SK-N-MC (cell line): ENCODE measurements at places on chromosomes 5 and 9.

DNA sequence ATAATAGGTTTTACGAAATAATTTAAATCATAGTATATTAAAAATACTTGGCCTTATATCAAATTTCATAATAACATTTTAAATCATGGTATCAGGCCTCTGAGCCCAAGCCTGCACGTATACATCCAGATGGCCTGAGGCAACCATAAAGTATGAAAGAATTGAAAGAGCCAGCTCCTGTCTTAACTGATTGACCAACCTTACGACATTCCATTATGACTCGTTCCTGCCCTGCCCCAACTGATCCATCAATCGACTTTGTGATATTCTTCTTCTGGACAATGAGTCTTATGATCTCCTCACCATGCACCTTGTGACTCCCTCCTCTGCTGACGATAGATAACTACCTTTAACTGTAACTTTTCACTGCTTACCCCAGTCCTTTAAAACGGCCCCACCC lies 545.0 kb downstream of the MTRR start:
- DNase-seq: no peak

DNA sequence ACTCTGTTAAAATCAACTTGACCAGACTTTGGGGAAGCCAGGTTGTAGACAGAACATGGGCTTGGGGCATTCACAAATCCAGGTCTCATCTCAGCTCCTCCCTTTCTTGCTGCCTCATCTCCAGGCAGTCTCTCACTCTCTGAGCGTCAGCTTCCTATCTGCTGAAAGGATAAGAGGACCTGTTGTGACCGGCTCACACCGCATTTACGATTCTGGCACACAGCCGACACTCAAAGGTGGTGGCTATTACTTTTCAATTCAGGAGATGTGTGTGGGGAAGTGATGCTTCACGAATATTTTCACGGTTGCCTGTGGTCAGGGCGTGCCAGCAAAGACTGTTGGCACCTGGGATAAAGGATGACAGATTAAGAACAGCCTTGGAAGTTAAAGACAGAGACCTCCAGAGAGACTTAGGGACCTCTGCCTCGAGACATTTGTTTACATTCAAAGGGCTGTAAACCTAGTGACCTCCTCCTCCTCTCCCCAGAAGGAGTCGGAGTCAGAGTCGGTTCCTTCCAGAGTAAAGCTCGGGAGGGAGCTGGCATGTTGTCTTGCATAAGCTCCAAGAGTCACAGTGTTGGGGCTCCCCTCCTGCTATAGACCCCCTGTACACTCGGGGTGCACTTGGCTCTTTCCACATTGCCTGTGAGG lies 83.2 kb downstream of the AK8 start:
- no peak for DNase-seq

- no peak for DNase-seq
Measured at GRCh38 chr9:115291841-115292240, 173.9 kb upstream of the TNC start.

- DNase-seq: no peak
Measured at GRCh38 chr9:104779334-104779733, 15.4 kb downstream of the NIPSNAP3B start.

DNA sequence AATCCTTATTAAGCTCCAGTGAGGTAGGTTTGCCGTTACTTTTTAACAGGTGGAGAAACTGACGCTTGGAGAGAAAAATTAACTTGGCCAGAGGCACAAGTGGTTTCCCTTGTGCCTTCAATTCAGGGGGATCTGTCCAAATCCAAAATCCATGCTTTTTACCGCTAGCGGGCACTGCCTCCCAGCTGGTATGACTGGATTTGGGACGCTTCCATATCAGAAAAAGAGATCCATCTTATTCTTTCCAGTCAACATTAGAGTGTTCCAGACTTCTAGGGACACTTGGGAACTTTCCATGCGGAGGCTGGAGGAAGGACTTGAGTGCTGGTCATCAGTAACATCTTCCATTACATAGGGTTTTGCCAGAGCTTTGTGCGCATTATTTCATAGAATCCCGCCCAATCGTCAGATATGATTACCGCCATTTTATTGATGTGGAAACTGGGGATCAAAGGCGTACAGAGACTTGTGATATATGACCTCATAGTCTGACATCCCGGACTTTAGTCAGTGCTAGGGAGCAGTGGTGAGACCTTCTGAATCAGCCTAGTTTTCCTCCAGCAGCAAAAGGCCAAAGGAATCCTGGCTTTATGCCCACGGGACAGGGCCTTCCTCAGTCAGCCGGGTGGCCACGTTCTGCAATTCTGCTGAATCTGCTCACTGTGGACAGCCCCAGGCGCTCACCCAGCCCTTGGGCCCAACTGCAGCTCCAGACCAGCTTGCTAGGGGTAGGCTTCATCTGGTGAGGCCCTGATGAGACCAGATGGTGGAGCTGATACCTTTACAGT lies 1.1 kb upstream of the GNPDA1 start:
- no peak for DNase-seq

DNA sequence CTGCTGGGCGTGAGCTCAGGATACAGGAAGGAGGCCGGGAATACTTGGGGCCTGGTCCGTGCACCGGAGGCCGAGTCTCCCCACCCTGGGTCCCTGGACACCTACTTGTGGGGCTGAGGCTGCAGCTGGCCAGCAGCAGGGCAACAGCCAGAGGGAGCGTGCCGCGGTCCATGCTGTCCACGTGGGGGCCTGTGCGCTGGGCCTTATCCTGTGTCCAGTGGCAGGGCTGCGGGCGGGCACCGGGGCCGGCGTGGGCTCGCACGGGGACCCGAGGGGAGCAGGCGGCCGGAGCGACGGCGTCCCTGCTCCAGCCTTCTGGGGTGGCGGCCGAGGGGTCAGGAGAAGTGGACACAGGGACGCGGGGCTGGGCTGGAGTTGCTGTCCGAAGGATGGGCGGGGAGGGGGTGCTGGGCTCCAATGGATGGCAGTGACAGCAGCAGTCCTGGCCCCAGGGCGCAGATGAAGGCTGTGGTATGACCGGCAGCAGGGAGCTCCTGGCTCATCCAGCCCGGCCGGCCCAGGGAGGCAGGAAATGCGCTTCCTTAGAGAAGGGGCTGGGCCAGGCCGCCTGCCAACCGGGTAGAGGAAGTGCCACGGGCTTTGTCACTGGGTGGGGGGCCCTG lies at the start of gene ENG:
TSS of gene ENG (minus strand) at position 475 of the 623 bp plus-strand sequence. CDS start at position 172, 303 bp downstream.
- DNase-seq: no peak

GRCh38 chr5:135843571-135844337 lies 9.3 kb downstream of the SLC25A48 start:
- no peak for DNase-seq

- DNase-seq: no peak
Measured at GRCh38 chr5:131318455-131318854, 54.6 kb downstream of the CDC42SE2 start.

DNA sequence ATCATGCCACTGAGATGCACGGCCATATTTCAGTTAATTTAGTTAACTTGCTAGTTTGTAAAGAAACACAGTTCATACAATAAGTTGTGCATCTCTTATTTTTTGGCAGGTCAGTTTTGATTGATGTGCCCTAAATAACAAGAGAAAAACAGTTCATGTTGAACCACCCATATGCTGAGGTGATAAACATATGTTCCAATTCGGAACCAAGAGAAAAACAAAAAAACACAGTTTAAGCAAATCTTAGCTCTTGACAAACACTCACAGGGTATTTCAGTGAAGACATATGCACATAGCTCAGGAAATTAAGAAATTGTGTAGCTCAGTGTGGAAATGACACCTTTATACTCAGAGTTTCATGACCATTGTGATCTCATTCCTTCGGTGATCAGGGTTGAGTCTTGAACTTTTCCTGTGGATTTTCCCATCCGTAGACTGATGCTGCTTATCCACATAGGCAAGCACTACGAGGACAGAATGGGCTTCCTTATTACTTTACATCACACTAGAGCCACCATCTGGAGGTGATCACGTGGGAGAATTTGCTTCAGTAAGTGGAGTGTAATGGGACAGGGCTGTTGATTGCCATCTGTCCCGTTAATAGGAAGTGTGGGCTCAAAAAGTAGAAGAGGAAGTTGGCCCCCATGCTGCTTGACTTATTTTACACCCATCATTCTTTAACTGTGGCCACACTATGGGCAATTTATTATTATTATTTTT lies 773.0 kb downstream of the MTRR start:
- DNase-seq: no peak

- DNase-seq: no peak
Measured at GRCh38 chr9:98790842-98791607, 5.3 kb downstream of the ANKS6 start.

DNA sequence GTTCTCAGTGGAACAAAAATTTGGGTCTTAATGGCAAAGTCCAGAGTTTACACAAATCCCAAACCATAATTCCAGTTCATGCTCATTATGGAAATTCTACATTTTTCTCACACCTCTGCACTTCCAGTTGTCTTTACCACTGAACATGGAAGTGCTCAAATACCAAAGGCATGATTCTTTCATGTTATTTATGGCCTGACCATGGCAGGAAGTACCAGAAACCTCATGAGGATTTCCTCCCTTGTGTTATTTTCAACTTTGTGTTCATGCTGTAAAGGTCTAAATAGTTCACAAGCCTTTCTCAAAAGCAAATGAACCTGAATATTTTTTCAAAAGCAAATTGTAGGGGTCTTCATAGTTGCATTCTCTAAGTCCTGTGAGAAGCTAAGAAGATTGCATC lies 82.0 kb upstream of the ITGA1 start:
- DNase-seq: no peak

DNA sequence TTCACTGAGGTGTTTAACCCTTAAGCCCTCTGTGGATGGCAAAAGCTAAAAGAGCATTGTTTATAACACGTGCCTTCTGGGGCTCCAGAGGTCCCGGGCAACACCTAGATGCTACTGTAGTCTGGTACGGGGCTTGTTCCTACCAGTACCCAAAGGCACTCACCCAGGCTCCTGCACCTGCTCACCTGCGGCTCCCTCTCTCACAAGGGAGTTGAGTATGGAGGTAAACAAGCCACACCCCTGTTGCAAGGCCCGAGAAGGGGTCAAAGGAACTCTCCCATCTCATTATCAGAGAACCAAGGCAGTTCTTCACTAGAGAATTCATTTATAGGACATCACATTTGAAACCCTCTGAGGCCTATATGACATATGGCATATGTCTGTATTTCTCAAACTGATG lies 53.4 kb upstream of the IL6ST start:
- DNase-seq: no peak

GRCh38 chr5:157167214-157167621 lies 1.2 kb upstream of the GARIN3 start:
- DNase-seq: no peak

DNA sequence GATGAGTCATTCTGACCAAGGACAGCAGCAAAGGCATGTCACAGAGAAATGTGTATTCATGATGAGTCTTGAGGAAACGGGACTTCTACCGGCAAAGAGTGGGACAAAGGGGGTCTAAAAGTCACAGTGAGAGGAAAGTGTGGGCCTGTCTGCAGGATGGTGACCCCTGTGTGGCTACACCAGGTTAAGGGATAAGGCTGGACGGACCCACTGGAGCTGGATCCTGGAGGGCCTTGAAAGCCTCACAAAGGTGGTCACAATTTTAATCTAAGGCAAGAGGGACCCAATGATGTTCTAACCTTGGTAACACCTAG lies 176.5 kb downstream of the CDK5RAP2 start:
- no peak for DNase-seq

- no peak for DNase-seq
Measured at GRCh38 chr5:95615164-95615467, 4.8 kb upstream of the GPR150 start.

GRCh38 chr9:23926368-23926767 lies 100.3 kb upstream of the ELAVL2 start:
- DNase-seq: no peak

GRCh38 chr5:134133995-134134541 lies 19.6 kb downstream of the TCF7 start:
- no peak for DNase-seq

DNA sequence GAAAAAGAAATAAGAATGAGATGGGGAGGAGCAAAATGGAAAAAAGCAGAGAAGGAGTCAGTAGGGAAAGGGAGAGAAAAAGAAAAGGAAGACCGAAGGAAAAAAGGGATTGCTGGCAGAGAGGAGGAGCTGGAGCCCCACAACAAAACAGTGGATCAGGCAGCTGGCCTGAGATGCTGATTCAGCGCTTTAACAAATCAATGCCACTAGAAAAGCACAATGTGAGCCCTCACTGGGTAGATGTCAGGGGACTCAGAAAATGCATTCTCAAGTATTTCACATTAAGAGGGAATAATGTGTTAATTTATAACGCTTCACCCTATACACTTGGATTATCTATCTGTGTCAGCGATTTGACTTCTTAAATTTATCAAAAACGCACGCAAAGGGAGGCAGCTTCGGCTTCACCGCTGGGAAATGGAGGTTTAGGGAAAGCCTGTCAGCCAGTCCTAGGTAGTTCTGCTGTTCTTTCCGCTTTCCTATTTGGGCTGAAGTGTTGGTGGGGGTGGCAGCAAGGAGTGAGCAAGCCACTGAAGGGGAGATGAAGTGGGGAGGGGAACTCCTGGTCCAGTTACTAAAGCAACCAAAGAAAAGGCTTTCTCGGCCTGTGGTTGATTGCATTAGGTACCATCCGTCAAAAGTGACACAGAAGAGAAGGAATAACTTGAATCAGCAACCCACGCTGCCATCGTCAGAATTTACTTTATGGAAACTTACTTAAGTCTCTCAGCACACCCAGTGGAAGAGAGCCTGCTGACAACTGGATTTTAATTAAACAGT lies 161.6 kb downstream of the BNC2 start:
- no peak for DNase-seq

GRCh38 chr5:154546719-154547118 lies 68.7 kb upstream of the HAND1 start:
- DNase-seq: no peak

- DNase-seq: no peak
Measured at GRCh38 chr9:118455788-118456187, 751.6 kb downstream of the TLR4 start.

- no peak for DNase-seq
Measured at GRCh38 chr5:9540791-9541190, 5.1 kb downstream of the SEMA5A start.

DNA sequence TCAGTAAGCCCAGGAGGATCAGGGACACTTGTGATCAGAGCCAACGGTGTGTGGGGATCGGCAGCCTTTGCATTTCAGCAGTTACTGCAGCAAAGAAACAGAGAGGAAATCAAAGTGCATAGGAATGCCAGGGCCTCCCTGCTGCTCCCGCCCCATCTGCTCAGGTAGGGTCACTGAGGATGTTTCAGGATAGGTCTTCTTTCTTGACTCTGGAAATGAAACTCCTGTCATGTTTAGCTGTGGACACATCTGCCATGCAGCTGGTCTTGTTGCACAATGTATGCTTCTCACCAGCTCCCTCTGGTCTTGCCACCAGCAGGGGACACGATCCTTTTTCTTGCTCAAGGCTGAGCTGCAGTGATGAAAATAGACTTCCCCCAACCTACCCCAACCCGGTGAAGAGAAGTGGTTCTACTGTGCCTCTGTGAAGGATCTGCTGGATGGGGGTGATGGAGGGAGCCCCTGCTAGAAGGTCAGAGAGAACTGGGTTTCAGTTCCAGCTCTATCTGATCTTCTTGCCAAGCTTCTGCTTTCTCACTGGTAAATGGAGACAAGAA lies 185.2 kb upstream of the KLF4 start:
- DNase-seq: no peak

GRCh38 chr5:72817671-72818266 lies 1.3 kb downstream of the TNPO1 start:
- no peak for DNase-seq

GRCh38 chr5:85841653-85842052 lies 776.1 kb upstream of the COX7C start:
- DNase-seq: no peak
